HFFc6 (cell line): ENCODE measurements at places on chromosomes 2 and 18. TPM values are rescaled to one million over a fixed set of nuclear protein-coding genes. Genes with fewer than 3 reads are reported as not detected.

The PXDN gene
- total RNA-seq = 282 to 368 TPM (median 334 TPM) in 3 replicates

The SH3BP4 gene
- total RNA-seq = 94.9 to 98.7 TPM (median 95.8 TPM) in 3 replicates

DNA sequence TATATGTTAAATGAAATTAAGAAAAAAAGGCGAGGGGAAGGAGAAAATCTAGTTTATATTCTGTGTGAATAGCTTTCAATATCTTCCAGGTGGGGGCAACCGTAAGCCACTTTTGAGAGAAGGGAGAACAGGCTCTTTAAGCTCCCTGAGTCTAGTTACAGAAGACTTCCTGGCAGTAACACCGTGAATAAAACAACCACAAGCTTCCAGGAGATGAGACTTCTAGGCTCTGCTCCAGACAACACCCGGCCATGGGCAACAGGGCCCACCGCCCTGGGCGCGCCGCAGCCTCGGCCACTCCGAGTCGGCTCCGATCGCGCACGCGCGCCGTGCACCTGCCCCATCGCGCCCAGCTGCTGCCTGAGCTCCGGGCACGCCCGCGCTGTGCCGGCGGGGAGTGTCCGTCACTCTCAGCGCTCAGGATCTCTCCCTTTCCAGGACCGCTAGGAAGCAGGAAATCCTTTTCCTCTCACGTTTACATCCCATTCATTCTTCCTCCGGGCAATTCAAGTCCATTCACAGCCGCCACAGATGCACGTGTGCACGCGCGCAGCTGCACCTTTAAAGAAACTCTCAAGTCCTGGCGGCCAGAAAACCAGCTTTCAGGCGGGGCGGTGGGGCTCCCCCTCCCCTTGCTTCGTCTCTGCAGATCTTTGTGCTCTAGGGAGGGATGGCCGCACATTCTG is 19.4 kb upstream of the PAX3 start:
- H3K4me3 ChIP-seq = peak overlapping the region; percentile 94
- peaks cover 22% of the 10 kb centered on the region for H3K27me3 ChIP-seq
- H3K36me3 ChIP-seq = no peaks in the 10 kb centered on the region
- peak; percentile 62 for DNase-seq
- H3K4me1 ChIP-seq = peaks cover 14% of the 10 kb centered on the region

GRCh38 chr2:129113776-129114175 is 795.1 kb upstream of the HS6ST1 start:
- H3K4me1 ChIP-seq = no peaks in the 10 kb centered on the region
- no peaks in the 10 kb centered on the region for H3K27me3 ChIP-seq
- H3K27ac ChIP-seq = no peak overlapping the region
- no peak for DNase-seq
- no peak overlapping the region for H3K4me3 ChIP-seq

- H3K4me3 ChIP-seq = peak overlapping the region; percentile 80
- peaks cover 4% of the 10 kb centered on the region for H3K36me3 ChIP-seq
- no peak overlapping the region for H3K27ac ChIP-seq
- DNase-seq = no peak
- H3K4me1 ChIP-seq = peaks cover 24% of the 10 kb centered on the region
Measured at GRCh38 chr2:96817882-96818281, 1.8 kb downstream of the CNNM3 start.

DNA sequence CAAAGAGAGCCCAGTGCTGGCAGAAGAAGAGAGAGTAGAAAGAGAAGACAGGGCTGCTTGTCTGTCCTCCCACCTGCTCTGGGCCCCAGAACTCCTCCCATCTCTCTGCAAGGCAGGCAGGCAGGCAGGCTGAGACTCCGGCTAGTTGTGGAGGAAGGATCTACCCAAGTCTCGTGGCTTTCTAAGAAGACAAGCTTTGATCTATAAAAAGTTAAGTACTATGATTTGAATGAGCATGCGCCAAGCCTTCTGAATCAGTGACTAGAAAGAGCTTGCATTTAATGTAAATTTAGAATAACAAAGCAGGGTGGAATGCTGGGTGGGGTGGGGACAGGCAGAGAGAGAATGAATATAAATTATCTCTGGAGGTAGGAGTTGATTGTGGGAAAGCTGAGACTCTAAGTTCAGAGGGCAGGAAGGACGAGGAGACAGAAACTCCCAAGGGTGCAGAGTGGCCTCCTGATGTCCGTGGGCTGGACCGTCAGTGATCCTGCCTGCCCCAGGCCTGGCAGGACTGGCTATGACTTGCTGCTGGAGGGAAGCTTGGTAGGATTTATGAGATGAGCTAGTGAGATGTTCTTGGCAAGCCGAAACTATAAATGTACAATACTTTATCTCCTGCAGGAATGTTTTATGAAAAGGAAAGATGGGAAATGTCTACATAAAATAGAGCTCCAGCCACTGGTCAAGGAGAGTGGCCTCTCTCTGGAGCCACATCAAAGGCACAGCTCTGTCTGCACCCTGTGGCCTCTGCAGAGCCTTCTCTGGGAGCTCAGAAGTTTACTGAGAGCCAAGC is 447.5 kb downstream of the TNS1 start:
- peak overlapping the region; percentile 50 for H3K4me3 ChIP-seq
- peaks cover 4% of the 10 kb centered on the region; the same call in 1 of the 2 replicates for H3K27me3 ChIP-seq
- peak; percentile 28 for DNase-seq
- H3K27ac ChIP-seq = peak overlapping the region; percentile 59
- no peaks in the 10 kb centered on the region for H3K36me3 ChIP-seq
- H3K4me1 ChIP-seq = peaks cover 59% of the 10 kb centered on the region

The GLB1L gene
- 5.1 to 5.4 TPM (median 5.4 TPM) in 3 replicates for total RNA-seq

- H3K36me3 ChIP-seq = no peaks in the 10 kb centered on the region
- DNase-seq = peak; percentile 91
- H3K27ac ChIP-seq = peak overlapping the region; percentile 95
- peaks cover 58% of the 10 kb centered on the region for H3K4me1 ChIP-seq
Measured at GRCh38 chr18:58223717-58224424, 179.8 kb downstream of the NEDD4L start.

- no peak overlapping the region for H3K27ac ChIP-seq
- H3K27me3 ChIP-seq = peaks cover 9% of the 10 kb centered on the region
- no peak overlapping the region for H3K4me3 ChIP-seq
- no peaks in the 10 kb centered on the region for H3K4me1 ChIP-seq
- H3K36me3 ChIP-seq = no peaks in the 10 kb centered on the region
Measured at GRCh38 chr18:46474487-46475389, 182.3 kb downstream of the LOXHD1 start.

DNA sequence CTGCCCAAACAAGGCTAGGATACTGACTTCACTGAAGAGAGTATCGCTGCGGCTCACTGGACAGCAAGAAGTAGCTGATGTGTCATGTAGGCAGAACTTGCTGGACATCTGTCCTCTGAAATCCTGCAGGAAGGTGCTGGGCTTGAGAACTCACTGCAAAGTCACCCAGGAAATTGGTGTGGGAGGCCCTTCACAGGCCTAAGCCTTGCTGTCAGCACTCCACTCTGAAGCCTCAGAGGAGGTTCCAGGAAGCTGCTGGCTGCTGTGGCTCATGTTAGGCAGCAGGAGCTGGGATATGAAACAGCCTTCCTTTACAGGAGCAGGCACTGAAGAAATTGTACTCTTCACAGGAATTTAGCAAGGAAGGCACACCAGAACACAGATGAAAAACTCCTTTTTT is 88.3 kb upstream of the CCDC68 start:
- H3K27ac ChIP-seq = peak overlapping the region; percentile 51
- no peak overlapping the region for H3K4me3 ChIP-seq
- peak; percentile 7 for DNase-seq
- H3K4me1 ChIP-seq = peaks cover 22% of the 10 kb centered on the region

- H3K27ac ChIP-seq = peak overlapping the region; percentile 70
- DNase-seq = peak; percentile 67
- peaks cover 37% of the 10 kb centered on the region for H3K4me1 ChIP-seq
- peaks cover 2% of the 10 kb centered on the region for H3K27me3 ChIP-seq
- no peaks in the 10 kb centered on the region for H3K36me3 ChIP-seq
Measured at GRCh38 chr2:69683170-69683971, 39.8 kb upstream of the AAK1 start.

The TUBB8B gene
- total RNA-seq = not detected in 3 replicates

DNA sequence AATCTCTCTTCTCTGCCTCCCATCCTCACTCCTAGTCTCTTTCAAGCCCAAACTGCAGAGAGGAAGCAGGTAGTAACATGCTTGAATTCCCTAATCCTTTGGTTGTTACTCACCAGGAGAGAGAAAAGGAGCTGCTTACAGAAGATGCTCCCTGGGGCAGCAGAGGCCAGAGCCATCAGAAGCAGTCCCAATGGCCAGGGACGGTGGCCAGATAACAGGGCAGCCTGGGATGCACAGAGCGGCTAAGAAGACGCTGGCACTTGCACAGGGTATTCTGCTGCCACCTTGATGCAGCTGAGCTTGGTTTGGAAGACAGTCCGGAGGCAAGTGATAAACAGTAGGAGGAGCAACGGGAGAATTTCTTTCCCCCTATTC is 250 bp downstream of the DSC1 start:
- no peak overlapping the region for H3K4me3 ChIP-seq
- H3K36me3 ChIP-seq = no peaks in the 10 kb centered on the region
- no peak overlapping the region for H3K27ac ChIP-seq
- no peaks in the 10 kb centered on the region for H3K4me1 ChIP-seq

The RPRM gene
- not detected in 3 replicates for total RNA-seq

DNA sequence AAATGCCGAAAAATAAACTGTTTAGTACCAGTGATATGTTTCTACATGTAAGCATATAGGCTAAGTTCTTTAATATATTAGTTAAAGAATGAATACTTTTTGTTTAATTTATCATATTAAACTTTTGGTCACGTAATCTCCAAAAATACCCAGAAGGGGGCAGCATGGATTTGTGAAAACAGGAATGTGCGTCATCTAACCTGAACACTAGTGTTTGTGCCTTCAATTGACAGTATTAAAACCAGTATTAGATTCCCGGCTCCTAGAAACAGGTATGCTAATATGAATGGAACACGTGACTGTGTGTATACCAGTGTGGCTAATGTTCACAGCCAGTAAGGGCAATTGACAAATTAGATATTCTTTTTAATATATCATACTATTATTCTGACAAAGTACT is 51.8 kb downstream of the WDR7 start:
- DNase-seq = peak; percentile 36
- H3K27me3 ChIP-seq = no peaks in the 10 kb centered on the region; the same call in 1 of the 2 replicates
- no peak overlapping the region for H3K4me3 ChIP-seq
- H3K27ac ChIP-seq = no peak overlapping the region
- H3K4me1 ChIP-seq = no peaks in the 10 kb centered on the region
